ENCODE measurements at places on chromosomes 12 and 14.

- peak; percentile 21 for DNase-seq
These were observed 40.1 kb upstream of the DDHD1 start for GRCh38 chr14:53193193-53193592.

GRCh38 chr14:38302966-38303365 is 47.1 kb upstream of the CLEC14A start:
- no peak for DNase-seq

DNA sequence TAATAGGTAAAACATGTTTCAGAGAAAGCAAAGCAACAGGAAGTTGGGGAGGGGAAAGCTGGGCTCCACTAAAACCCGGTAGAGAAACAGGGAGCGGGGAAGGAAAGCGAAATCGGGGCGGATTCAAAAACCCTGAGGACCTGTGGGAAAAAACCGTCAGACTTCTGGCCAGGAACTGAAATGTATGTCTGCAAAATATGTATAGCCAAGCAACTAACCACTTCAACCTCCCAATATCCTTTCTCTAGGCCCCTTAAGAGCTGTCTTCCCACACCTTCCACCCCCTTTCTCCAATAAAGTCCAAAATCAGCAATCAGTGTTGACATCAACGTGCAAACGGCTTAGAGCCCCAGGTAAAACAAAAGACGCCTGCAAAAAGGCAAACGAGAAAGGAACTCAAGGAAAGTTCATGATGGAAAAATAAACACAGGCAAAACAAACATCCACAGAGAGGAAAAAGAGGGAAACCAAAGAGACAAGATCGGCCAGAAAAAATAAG is 32.8 kb downstream of the SIX1 start:
- DNase-seq, result no peak

DNA sequence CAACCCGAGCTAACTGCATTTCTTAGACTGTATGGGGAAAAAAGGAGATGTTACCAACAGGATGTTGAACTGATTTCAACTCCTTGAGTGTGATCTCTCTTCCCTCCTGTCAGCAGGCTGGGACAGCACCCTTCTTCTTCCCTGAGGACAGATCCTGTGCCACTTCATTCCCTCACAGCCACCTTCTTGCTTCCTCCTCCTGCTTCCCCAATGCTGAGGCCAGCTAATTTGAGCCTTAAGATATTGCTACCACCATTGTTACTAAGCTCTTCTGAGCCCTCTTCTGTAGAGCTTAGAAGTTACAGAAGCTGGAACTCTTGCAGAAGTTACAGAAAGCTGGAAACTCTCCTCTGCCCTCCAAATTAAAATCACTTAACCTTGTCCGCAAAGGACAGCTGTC is 88.8 kb downstream of the SPTSSA start:
- no peak for DNase-seq

DNA sequence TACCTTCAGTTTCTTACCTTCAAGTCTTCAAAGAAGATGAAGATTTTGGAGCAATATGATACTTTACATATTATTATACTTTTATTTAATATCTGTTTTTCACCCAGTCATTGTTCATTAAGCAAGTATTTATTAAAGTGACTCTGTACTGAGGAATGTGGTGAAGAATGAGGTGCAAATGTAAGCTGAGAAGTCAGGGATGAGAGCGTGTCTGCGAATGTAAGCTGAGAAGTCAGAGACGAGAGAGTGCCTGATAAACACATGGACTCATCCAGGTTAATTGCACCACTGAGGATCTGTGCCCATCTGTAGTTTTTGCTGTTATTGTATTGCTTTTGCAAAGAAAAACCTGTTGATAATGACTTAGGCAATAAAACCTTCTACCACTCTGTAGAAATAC is 211.9 kb upstream of the FAR2 start:
- DNase-seq, result no peak

- no peak for DNase-seq
These were observed 379.4 kb downstream of the RPS29 start for GRCh38 chr14:49206828-49207227.

- no peak for DNase-seq
These were observed 98.7 kb downstream of the EML1 start for GRCh38 chr14:99891900-99892299.

- no peak for DNase-seq
These were observed 84.6 kb downstream of the GALNT9 start for GRCh38 chr12:132244724-132245295.

GRCh38 chr12:58877243-58877743 is 43.0 kb downstream of the LRIG3 start:
- no peak for DNase-seq

DNA sequence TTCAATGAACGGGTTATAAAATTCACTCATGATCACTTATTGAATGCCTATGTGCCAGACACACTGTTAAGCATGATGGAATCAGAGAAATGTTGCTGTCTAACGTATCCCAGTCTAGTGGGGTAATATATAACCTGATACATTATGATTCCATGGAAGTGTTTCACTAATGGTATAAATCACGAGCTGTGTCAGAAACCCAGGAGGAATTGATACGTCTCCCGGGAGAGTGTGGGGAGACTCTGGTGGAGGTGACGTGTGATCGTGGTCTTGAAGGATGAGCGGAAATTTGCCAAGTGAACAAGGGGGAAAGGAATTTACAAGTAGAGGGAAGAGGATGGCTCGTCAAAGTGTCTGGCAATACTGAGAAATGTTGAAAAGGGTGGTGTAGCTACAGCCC is 26.5 kb downstream of the MANSC1 start:
- no peak for DNase-seq

DNA sequence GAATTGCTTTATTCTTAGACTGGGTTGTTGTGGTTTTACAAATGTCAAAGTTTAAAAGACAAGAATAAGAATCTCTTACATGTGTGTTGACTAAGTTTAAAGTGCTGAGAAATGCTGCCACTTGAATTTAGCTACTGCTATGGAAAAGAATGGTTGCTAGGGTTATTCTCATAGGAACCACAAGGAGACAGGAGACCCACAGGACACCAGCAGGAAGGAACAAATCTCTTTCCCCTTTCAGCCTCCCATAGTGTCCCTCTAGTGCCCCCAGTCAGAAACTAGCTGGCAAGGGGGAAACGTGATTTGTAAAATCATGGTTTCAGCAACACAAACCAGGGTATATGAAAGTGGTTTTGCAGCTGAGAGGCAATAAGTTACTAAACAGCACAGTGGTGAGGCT is 102.7 kb downstream of the ST8SIA1 start:
- DNase-seq, result no peak

GRCh38 chr12:12270226-12270625 is 3.4 kb upstream of the LRP6 start:
- no peak for DNase-seq

GRCh38 chr14:104161602-104162367 is 23.4 kb downstream of the KIF26A start:
- DNase-seq, result no peak

GRCh38 chr14:50832935-50833630 is 2.1 kb upstream of the NIN start:
- no peak for DNase-seq

GRCh38 chr12:124395986-124396385 is 101.1 kb downstream of the RFLNA start:
- no peak for DNase-seq

DNA sequence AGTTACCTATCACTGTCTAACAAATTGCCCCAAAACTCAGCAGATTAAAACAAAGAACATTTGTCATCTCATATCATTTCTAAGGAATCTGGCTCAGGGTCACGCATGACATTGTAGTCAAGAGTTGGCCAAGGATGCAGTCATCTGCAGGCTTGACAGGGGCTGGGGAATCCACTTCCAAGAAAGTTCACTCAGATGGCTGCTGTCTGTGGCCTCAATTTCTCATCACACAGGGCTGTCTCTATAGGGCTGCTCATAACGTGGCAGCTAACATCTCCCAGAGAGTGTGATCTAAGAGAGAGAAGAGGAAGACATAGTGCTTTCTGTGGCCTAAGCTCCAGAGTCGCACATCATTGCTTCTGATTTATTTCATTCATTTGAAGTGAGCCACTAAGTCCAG is 17.0 kb upstream of the IL22 start:
- DNase-seq, result no peak

DNA sequence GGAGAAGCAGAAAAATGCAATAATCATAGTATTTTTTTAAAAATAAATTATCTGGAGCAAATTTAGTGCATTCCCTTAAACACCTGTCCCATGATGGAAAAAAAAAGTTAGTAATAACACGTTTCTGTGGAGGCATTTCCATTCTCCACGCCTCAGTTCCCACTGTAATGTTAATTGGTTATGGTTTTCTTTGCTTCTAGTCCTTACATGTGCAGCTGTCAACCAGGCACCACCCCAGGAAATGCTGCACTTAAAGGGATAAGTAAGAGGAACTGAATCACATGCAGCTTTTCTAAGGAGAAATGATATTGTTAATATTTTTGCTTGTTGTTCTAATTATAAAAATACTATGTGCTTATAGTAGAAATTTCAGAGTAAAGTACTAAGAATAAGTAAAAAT is 240.3 kb downstream of the ZFP36L1 start:
- DNase-seq, result no peak

- DNase-seq, result no peak
These were observed 23.9 kb downstream of the STX2 start for GRCh38 chr12:130815028-130815741.

DNA sequence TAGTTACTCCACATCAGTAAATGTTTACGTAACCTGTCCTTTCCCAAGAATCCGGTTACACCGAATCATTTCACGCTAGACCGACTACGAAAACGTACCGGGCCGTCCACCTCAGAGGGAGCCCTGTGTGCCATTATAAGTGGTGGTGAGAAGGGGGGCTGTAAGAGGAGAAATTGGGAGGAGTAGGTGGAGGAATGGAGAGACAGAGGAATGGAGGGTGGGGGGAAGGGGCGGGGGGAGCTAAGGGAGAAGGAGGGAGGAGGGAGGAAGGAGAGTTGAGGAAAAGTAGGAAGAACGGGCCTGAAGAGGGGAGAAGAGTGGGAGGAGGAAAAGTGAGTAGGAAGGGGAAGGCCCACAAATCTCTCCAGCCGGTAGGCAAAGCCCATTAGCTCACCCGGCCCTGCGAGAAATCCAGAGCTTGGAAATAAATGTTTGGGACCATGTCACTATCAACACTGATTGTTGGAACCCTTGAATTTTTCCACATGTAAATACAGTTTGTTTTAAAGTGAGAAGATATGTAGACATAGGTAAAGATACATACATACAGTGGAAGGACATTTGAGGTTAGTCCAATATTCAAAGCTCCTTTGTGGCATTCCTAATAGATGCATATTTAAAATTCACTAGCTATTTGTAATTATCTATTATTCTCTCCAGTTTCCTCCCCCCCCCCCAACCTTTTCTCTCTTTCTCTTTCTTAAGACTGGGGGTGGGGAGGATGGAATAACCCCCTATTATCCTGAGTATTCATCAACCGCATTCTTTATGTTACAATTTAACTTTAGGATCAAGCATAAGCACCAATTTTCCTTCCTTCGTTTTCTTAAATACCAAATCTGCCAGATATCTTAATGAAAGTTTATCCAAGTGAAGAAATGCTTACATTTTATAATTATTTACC is 2.1 kb upstream of the FOXG1 start:
- DNase-seq, result no peak

DNA sequence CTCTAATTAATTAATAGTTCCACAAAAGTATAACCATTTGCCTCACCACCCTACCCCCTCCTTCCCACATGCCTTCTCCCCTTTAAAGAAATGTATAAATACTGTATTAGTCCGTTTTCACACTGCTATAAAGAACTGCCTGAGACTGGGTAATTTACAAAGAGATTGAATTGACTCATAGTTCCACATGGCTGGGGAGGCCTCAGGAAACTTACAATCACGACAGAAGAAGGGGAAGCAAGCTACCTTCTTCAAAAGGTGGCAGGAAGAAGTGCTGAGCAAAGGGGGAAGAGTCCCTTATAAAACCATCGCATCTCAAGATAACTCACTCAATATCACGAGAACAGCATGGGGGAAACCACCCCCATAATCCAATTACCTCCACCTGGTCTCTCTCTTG is 8.2 kb upstream of the RESF1 start:
- DNase-seq, result no peak

GRCh38 chr12:124326871-124327270 is 32.0 kb downstream of the RFLNA start:
- DNase-seq, result no peak

DNA sequence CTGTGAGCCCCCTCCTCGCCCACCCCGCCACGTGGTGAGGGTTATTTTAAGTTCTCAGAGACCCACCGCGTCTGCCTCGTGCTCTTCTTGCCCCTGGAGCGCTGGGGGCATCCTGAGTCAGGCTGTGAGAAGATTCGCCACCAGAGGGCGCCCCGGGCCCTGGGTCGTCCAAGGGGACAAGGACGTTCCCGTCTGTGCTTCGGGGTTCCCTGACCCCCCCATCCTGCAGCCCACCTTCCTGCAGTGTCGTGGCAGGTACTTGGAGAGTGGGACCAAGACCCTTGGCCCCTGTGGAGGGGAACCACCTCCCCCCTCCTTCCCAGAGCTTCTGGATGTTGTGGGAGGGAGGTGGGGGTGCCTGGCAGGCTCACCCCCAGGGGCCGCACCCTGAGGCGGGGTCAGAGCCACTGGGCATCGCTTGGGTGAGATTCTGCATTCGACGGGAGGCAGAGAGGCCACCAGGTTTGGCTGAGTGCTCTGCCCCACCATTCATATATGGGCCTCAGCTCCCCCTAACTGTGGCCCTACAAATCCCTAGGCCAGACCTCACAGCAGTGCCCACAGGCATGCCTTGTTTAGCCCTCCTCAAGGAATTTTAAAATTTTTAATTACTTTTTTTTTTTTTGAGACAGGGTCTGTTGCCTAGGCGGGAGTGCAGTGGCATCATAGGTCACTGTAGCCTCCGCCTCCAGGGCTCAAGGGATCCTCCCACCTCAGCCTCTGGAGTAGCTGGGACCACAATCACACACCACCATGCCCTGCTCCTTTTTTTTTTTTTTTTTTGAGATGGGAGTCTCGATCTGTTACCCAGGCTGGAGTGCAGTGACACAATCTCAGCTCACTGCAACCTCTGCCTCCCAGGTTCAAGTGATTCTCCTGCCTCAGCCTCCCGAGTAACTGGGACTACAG is 17.0 kb downstream of the RHOF start:
- peak; percentile 78 for DNase-seq

DNA sequence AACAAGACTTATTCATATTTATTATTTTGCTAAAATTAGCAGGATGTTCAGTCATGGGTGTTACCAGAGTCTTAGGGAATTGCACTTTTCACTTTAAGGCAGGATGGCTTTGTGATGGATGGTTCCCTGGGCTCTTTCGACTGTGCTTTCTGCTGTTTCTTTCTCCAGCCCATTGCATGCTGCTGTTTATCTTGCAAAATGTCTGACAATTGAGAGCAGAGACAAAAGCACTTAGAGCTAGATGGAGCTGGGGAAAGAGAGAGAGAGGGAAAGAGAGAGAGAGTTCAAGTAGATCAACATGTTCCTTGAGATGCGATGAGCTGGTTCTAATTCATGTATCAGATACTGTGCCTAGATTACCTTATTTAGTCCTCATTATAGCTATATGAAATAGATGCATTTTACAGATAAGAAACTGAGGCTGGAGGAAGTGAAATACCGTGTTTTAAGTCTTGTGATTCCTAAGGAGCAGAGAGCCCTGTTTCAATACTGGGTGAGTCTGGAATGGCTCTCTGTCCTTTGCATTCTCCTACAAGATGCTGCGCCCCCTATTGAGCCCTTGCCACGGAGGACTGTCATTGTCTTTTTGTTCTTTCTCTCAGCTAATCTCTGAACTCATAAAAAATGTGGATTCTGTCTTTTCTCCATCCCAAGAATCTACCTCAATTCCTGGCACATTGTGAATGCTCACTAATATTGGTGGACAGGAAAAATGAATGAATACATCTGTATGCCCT is 227.9 kb downstream of the ALG10B start:
- peak; percentile 53 for DNase-seq

GRCh38 chr14:92439537-92440344 is 73.8 kb upstream of the RIN3 start:
- DNase-seq, result no peak

- DNase-seq, result no peak
These were observed 16.1 kb downstream of the KLRF1 start for GRCh38 chr12:9843407-9843806.
